T-cell (primary cell): ENCODE measurements at places on chromosomes 6 and 20.

DNA sequence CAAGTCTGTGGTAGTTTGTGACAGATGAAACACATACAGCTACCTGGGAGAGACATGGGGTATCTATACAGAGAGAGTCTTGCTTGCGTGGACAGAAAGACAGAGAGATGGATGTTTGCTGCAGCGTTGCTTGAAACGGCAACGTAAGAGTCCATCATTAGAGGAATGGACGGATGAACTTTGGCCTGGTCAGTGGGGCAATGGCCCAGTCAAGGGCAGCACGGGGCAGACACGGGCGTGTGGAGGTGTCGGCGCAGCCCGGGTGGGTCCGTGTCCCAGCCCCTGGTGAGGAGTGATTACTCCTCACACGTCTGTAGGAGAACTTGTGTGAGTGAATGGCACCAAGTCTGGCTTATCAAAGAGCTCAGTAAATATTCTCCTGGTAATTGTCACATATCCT is 21.9 kb downstream of the DACT2 start:
- no peak for DNase-seq

DNA sequence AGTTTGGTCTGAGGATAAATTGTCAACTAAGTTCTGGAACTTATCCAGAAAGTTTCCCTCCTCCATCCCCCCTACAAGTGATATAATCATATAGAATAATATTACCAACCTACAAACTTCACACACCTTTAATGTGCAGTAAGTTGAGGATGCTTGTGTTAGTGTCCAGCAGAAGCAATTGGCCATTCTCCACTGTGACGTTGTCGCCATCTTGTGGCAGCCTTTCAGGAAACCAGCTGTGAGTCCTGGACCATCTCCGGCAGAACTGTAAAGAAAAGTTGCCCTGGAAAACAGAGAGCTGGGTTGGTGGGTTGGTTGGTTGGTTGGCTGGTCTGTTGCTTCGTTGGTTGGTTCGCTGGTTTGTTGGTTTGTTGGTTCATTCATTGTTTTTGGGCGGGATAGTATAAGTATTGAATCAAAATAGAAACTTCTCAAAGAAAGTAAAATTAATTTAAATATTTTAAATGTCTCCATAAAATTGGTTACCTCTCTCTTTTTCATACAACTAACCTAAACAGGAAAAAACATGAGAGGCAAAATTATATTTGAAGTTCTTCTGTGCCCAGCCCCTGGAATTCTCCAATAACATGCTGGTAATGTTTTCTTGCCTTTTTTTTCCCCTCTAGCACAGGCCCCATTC is 127.5 kb downstream of the PKHD1 start:
- no peak for DNase-seq

GRCh38 chr20:50788045-50788991 is 6.5 kb upstream of the BCAS4 start:
- no peak for DNase-seq

DNA sequence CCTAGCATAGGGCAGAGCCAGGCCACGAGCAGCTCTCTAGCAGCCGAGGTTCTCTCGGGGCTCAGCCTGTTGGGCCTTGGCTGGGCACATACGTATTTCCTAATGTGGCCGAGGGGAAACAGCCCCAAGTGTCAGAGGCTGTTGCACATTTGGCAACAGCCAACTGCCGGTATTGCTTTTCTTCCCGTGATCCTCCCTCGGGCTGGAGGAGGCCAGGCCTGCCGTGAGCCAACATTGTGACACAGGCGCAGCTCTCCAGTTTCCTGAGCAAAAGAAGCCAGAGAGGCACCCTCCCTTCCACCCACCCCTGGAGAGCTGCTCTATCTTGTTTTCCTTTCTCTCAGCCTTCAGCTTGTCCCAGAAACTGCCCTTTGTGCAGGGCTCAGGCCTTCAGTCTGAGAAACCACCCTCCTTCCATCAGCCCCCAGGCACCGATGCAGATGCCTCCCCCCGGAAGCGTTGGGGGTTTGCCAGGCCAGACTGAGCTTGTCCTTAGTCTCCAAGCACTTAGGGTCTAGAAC is 5.1 kb upstream of the BPI start:
- no peak for DNase-seq

DNA sequence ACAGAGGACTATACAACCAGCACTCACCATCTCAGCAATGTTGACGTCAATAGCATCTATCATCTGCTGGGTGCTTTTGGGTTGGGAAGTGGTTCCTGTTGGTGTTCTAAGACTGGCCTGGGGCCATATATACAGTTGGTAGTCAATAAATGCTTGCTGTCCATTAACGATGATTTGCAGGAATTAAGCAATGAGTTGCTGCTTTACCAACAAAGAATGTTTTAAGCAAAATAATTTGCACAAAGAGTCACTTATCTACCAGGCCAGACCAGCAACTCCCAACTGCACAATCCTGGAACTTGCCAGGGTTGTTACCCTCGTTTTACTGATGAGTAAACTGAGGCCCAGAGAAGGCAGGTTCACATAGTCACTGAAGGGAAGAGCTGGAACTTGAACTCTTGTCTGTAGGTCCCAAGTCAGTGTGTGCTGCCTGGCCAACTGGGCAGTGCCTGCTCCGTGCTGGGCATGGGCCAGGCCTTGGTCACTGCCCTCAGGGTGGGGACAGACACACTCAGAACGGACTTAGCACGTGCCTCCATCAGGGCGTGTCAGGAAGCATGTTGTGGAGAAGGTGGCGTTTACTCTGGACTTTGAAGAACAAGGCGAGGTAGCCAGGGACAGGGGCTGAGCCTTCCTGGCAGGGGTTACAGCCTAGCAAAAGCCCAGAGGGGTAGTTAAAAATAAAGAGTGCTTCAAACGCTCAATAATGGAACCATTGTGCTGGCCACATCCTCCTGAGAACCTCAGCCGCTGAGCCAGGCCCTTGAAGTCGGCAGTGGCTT is 2.5 kb upstream of the SRC start:
- DNase-seq = no peak

DNA sequence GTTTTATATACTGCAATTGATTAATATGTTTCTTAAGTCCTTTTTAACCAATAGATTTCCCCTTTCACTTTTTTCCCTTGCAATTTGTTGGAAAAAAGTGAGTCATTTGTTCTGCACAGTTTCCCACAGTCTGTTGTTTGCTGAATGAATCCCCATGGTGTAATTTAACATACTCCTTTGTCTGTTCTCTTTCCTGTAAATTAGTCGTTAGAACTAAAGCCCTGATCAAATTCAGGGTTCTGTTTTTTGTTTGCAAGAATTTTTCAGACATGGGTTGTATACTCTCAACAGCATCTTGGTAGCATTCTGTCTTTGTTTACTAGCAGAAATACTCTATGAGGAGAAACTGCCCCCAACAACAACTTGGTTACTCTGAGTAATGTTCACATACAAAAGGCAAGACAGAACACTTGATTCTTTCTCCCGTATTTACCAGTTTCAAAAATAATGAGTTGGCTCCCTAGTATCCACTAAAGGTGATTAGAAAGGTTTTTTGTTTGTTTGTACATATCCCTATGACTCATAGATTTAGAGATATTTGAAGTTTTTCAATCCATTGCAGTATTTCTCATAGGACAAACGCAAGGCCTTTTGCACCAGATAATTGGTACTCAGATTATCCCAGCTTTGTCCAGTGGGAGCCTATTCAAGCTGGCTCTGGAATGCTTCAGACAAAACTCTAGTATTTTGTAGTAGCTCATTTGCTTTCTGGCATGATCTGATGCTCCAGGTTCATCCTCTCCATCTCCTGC is 16.5 kb downstream of the BLOC1S5 start:
- DNase-seq = no peak

GRCh38 chr6:45371924-45372573 is 5.7 kb downstream of the SUPT3H start:
- DNase-seq = no peak

GRCh38 chr6:16719488-16719887 is 41.8 kb downstream of the ATXN1 start:
- no peak for DNase-seq

GRCh38 chr20:36549942-36550789 is 8.8 kb downstream of the MYL9 start:
- DNase-seq = no peak
